HAP-1 (cell line): ENCODE measurements at places on chromosomes 6 and 20.

DNA sequence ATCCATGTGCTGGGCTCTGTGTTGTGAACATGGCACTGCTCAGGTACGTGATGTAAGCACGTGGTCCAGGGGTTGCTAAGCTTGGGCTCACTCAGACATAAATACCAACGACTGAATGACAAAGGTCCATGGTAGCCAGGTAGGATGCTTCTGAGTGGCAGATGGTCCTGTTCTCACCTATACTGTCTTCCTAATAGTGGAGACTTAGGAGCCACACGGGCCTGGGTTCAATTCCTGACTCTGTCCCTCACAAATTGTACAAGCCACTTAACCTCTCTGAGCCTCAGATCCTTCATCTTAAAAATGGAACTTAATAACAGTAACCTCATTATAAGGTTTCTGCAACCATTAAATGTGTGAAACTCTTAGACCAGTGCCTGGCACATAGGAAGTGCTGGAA, 6.8 kb downstream of the GCM2 start:
- no peak for DNase-seq

GRCh38 chr6:46925563-46926253, 4.0 kb upstream of the ADGRF5 start:
- no peak for DNase-seq

DNA sequence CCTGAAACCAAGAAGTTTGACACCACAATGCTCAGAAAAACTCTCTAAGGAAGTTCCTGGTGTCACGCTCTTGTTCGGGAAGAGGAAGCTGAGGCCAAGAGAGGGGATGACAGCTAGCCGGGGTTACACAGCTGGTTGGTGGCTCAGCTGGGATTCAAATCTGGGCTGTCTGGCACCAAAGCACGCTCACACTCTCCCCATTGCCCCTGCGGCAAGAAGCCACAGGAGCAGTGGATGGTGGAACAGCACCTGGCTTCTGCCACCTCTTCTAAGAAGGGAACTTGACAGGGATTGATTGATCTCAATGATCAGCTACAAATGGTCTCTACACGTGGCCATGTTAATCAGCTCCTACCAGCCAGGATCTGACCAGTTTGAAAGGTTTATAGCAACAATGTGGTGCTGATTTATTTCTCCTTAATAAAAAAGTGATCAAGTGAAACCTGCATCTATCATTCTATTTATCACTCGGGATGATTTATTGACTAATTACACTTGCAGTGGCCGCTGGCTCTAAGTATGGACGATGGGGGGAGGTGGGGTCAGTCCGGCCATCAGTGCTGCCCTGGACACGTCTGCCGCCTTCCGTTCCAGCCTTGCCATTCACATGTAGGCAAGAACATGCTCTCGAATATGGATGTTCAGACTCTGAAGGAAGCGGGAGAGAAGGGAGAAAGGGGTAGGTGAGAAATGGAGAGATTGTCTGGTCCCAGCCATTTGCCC, 71.9 kb upstream of the TOP1 start:
- DNase-seq: no peak

GRCh38 chr20:12610871-12611270, 397.9 kb upstream of the SPTLC3 start:
- DNase-seq: no peak

DNA sequence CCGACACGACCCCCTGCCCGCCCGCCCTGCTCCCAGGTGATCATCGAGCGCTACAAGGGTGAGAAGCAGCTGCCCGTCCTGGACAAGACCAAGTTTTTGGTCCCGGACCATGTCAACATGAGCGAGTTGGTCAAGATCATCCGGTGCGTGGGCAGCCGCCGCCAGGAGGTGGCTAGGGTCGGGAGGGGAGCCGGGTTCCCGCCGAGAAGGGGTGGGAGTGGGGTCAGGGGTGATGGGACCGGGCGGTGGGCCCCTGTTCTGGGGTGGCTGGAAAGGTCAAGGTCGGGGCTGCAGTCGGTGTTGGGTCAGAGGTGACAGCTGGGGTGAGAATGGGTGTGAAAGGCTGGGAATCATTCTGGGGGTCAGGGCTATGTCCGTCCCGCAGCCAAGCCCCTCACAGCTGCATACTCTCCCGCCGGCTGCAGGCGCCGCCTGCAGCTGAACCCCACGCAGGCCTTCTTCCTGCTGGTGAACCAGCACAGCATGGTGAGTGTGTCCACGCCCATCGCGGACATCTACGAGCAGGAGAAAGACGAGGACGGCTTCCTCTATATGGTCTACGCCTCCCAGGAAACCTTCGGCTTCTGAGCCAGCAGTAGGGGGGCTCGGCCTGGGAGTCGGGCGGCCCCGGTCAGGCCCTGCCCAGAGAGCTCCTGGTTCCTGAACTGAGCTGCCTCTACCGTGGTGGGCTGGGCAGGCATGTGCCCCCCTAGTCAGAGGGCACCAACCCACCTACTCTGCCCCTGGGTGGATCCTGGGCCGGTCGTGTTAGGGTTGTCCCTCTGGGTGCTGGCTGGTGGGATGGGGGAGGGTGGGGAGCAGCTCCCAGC, 1.0 kb downstream of the MAP1LC3A start:
- no peak for DNase-seq

DNA sequence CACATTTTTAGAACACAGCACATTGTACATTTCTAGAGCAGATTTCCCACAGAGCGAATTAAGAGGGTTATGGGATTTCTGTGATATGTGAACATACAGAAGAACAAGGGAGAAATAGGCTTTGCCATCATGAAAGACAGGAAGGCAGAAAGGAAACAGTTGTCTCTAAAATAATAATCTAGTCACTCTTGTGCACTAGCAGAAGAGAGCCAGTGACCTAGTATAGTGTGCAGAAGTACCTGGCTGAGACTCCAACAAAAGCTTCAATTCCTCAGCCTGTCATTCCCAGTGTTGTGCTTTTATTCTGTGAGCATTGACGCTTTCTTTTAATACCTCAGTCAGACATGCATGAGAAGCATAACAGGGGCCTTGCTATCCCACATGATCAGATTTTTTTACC, 17.8 kb upstream of the DCBLD1 start:
- DNase-seq: no peak

DNA sequence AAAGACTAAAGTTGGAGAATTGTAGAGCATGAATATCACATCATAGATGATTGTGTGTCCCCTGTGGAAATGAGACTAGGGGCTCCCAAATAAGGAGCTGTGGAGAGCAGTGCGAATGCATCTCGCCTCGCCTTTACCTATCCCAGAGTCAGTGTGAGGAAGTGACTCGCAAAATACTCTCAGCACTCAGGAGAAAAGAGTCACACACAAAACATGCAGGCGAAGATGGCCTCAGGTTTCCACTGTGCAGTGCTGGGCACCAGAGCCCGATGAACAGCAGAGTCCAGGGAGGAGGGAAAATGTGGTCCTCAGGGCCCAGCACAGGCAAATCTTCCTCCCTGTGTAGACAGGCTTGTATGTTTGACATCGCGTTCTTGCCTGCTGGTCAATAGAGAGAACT, 126.5 kb upstream of the AFDN start:
- DNase-seq: no peak

DNA sequence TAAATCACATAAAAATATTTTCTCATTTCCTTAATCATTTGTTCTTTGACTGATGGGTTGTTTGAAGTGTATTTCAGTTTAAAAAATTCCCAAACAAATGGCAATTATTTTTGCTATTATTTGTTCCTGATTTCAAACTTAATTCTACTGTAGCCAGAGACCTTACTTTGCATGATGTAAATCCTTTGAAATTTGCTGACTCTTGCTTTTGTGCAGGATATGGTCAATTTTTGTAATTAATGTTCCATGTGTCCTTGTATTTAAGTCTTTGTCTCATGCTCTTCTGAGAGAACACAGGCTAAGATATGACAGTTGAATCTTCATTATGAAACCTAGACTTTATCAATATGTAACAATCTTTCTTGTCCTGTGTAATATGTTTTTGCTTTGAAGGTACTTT, 295.0 kb upstream of the CHD6 start:
- no peak for DNase-seq
